ENCODE measurements at places on chromosomes 1 and 21.

- no peak for DNase-seq
Observed at GRCh38 chr1:204176049-204176448, 9.9 kb upstream of the REN start.

DNA sequence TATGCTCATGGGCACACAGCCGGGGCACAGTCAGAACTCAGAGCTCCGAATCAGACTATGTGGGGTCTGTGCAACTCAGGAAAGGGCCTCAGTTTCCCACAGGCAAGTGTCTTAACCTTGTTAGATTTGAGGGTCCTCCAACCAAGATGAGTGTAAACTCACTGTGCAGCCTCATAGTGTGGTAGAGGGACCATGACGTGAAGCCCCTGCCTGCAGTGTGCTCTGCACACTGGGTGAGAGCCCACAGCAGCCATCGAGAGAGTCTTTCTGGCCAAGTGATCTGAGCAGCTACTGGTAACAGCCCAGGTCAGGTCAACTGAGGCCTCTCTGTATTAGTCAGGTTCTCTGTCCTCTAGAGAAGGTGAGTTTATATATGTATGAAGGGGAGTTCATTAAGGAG, 592 bp upstream of the LYPD8 start:
- DNase-seq, result no peak

DNA sequence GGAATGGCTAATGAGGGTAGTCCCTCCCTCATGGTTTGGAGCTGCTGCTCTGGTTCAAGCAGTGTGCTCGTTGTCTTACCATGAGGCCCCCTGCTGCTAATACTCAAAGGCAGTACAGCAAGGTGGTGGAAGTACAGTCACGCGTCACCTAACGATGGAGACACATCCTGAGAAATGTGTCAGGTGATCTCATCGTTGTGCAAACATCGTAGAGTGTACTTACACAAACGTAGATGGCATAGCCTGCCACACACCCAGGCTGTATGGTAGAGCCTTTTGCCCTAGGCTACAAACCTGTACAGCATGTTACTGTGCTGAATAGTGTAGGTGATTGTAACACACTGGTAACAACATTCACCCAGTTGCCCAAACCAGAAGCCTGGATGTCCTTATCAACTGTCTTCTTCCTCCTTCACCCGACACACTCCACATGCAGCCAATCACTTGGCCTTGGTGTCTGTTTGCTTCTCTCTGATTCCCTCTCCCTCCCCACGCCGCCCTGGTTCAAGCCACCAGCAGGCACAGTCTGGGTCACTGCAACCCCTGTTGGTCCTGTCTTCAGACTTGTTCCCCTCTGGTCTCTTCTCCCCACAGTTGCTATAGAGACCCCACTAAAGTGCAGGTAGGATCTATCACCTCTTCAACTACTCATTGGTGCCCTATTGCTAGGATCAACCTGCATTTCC, 6.0 kb upstream of the KCNA2 start:
- DNase-seq, result no peak

DNA sequence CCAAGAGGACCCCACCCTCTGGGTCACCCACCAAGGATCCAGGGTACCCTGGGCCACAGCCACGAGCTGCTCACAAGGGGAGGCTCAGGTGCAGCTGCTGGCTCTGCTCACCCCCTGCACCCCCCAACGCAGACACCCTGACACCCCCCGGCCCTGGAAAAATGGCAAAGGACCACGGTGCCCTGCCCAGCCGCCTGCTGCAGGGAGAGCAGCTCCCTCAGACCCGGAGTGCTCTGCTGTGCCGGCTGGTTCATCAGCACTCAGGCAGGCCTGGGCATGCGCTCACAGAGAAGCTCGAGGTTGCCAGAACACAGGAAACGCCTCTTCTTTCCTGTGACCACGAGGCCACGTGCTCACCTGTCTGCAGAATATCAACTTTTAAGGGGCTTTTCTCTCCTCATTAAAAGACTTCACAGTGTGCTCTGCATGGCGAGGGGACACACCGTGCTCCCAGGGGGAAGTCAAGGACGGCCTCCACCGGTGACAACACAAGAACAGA, 4.3 kb upstream of the C1QTNF12 start:
- DNase-seq, result no peak

DNA sequence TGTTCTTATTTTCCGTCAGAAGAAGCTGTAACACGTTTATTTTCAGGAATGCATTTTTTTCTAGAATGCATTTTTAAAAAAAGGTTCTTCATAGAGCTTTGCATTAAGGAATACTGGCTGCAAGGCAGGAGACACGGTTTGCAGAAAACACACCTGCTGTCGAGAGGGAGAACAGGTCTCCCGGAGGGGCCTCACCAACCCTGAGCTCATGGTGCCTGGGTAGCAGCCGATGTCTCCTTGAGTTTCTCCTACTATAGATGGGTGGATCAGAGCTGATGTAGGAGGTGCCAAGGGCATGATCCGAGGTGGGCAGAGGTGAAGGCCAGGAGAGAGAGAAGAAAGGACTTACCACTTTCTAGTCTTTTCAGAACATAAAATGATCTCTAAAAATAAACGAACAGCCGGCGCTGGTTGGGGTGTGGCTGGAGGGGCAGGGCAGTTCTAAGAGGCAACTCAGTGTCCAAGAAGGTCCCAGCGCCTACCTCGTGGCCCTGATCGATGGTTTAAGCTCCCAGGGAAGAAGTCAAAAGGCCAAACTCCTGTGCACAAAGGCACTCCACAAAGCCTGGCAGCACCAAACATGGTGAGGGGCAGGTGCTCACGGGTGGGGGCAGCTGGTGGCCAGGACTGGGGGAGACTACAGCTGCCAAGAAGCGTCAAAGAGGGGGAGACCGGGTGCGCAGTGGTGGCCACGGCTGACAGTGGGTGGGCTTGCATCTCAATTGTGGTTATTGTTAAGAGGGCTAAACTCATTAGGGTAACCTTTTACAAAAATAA, 12.2 kb downstream of the MORN1 start:
- DNase-seq, result no peak

- DNase-seq, result no peak
Observed at GRCh38 chr1:112061901-112062320, 72.4 kb upstream of the KCND3 start.

DNA sequence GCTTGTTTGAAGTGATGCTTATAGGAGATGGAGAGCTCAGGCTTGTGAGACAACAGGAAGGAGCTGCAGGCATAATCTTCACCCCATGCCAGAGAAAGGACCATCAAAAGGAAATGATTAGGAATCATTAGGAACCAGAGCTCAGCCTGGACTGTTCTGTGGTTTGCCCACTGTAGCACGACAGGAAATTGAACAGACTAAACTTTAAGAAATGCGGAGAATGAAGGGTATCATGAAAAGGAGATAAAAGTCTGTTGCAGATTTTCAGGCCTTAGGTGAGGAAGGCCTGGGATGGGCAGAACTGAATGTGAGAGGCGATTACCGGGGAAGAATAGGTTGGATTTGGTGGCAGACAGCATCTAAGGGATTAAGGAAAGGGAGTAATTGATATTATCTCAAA, 292.0 kb upstream of the PLXNA2 start:
- DNase-seq, result no peak

- peak; percentile 96 for DNase-seq
Observed at GRCh38 chr1:164155347-164155746, 403.6 kb upstream of the PBX1 start.

DNA sequence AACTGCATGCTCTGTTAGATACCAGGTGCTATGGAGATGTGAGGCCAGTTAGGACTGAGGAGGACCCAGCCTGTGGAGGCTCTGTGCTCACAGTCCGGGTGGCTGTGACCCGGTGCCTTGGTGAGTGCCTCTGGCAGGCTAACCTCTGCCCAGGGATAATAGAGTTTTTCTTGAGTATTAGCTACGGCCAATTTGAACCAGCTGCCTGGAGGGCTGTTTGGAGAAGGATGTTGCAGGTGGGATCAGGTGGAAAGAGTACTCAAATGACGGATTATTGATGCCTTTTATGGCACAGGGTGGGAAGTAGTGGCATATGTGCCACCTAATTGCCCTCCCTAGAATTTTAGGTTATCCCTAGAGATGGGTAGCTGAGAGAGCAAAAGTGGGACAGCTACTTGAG, 182.7 kb downstream of the GRIK3 start:
- peak; percentile 94 for DNase-seq

DNA sequence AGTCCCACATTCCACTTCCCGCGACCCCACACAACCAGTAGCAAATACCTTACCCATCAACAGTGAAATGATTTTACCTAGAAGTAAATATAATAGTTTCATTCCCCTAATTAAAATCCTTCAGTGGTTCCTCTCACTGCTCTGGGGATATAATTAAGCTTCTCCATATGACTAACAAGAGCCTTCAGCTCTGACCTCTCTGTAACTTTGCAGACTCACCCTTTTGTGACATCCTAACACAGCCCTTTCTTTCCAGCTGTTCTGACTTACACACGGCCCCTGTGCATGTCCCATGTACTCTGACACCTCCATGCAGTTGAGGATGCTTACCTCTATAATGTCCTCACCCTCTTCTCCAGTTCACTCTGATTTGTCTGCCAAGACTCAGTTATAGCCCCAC, 137.3 kb upstream of the SPAG17 start:
- no peak for DNase-seq

DNA sequence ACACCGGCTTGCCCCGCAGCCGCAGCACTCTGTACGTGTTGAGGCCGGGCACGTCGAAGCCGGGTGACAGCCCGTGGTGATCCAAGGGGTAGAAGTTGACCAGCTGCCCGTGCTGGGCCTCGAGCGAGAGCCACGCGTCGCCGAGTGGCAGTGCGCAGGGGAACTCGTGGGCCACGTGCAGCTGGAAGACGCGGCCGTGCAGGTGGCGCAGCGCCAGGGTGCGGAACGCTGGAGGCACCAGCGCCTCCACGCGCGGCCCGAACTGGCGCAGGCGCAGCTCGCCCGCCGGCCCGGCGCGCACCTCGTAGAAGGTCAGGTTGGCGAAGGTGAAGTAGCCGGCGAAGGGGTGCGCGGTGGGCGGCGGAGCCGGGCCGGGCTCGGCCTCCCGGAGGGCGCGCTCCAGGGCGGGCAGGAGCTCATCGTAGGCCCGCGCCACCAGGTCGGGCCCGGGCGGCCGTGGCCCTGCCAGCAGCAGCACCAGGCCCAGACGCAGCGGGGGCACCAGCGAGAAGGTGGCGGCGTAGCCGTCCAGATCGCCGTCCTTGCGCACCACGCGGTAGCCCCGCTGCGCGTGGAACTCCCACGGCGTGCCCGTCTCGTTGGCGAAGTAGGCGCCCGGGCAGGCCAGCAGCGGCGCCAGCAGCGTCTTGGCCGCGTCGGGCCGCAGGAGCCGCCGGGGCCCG, 19.5 kb downstream of the LACTBL1 start:
- no peak for DNase-seq

DNA sequence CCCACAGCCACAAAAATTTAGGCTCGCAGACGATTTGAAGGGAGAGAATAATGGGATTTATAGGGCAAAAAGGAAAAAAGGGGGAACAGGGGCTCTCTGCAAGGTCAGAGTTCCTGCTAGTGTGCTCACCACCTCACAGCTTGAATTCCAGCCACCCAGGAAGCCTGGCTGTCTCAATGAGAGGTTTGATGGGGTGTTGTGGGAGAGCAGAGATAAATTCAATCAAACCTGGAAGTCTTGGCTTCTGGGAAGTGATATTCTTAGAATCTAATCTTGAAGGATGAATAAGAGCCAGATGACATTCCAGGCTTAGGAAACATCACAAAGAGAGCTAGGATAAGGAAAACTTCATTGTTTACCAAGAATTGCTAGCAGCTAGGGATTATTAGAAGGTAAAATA, 47.4 kb upstream of the C21orf91 start:
- DNase-seq, result no peak

DNA sequence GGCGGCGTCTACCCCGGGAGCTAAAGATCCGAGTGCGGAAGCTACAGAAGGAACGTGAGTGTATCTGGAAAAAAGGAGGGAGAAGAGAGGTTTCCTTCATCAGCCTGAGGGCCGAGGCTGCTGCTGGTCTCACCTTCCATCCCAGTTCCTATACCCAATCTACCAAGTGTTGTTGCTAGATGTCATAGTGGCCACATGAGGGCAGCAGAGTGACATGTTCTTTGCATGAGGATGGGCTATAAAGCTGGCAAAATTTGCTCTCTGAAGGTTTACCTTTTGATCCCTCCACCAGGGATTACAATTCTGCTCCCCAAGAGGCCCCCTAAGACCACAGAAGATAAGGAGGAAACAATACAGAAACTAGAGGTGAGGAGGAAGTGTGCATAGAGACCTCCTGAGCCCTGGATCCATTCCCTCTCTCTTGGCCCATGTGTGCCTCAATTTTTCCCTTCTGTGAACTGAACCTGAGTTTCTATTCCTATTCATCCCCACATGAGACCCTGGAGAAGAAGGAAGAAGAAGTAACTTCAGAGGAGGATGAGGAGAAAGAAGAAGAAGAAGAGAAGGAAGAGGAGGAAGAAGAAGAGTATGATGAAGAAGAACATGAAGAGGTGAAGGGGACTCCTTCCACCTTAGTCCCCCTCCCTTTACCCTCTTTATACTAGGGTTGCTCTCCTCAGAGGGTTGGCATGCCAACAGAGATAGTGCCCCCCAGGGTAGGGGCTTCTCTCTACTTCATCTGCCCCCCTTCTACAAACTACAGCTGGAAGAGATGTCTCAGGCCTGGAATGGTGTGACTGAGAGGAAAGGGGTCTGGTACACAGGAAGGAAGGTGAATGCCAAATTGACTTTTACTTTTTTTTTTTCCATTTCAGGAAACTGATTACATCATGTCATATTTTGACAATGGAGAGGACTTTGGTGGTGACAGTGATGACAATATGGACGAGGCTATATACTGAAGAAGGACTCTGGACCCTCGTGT, 13.3 kb downstream of the POLR3GL start:
- peak; percentile 55 for DNase-seq

GRCh38 chr1:93846206-93846991, 32.6 kb downstream of the DNTTIP2 start:
- DNase-seq, result peak; percentile 21

DNA sequence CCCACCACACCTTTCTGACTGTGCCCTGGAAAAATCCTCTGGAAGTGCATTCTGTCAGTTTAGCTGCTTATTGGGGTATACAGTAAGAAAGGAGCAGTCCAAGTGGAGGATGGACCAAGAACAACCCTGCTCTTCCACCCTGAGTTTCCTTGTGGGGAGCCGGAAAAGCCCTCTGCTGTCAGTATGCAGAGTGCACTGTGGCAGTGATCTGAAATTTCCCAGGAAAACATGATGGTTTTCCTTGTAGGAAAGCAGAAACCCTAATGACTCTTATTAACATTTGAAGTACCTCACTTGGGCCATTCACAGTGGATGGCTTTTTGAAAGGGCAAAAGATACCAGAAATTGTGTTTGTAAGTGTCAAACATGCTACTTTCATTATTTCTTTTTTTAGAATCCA, 20.5 kb downstream of the ELAVL4 start:
- DNase-seq, result no peak

DNA sequence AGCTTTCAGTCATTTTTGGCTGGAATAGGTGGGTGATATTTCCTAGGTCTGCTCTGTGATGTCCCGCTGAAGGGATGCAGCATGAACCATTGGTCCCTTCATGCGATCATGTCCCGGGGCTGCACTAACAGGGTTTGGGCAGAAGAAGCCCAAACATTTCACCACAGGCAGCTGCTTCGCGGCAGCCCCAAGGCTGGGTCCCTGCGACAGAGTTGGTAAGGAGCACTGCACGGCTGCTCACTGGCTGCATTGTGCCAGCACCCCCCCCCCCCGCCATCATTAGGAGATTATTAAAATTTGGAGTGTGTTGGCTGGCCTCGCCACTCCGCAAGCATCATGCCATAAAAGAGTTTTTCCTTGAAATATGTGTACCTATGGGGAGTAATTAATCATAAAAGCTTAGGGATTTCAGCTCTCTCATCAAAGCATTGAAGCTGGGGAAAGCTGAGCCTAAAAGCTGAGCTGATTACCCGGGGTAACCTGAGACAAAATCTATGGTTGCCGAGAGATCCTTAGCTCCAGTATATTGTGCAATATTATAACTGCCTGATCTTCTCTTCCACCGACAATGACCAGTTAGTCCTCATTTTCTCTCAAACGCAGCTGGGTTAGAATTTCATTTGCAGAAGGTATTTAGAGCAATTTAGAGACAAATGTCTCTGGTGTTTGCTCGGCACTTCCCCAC, 62.5 kb downstream of the PEX14 start:
- peak; percentile 81 for DNase-seq
